Endothelial cell (in vitro differentiated cells): ENCODE measurements at places on chromosomes 6 and 20.

DNA sequence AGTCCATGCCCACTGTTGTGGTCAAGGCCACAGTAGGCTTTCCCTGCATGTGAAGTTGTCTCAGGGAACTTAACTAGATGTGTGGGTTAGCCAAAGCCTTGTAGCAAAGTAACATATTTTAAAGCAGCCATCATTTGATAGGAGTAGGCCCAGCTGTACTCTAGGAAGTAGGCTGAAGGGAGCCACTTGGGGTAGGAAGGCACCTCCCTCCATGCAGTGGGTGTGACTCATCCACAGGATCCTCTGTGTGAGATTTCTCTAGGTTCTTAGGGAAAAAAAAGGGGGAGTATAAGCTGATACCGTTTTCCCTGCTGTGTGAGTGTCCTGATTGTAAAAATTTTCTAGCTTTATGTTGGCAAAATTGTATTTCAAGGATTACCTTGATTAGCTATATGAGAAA, 44.7 kb downstream of the VAPB start:
- no peak for DNase-seq

DNA sequence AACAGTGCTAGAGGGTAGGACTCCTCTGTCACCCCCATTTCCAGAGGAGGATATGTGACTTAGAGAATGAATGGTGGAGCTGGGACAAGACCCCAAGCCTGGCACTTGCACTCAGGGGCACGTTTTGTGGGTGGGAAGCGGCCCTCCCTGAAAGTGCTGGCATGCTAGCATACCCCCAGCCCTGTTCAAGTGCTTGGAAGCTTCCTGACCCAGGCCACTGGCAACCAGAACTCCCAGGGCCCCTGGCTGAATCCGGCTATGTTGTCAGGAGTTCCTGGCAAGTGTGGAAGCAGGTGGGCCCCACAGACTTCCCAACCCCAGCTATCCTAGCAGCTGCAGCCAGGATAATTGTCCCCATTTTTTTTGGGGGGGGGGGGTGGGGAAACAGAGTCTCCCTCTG, 35.6 kb upstream of the TGM2 start:
- no peak for DNase-seq

GRCh38 chr6:25698631-25699030, 46.6 kb downstream of the SCGN start:
- DNase-seq = no peak

DNA sequence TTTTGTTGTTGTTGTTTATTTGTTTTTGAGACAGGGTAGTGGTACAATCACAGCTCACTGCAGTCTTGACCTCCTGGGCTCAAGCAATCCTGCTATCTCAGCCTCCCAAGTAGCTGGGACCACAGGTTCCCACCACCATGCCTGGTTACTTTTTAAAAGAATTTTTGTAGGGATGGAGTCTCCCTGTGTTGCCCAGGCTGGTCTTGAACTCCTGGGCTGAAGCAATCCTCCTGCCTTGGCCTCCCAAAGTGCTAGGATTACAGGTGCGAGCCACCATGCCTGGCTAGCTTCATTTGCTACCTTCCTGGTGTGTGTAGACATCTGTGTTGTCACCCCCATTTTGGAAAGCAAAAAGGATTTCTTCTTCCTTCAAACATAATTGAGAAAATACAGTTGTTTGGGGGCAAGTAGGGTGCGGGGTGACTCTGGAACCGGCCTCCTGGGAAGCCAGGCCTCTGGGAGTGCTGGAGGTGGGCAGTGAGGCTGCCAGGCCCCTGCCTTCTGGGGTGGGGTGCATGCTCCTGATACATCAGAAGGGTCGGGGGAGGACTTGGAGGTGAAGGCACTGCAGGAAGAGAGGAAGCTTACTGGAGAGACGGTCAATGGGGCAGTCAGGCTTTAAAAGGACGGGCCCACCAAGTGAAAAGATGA, 28.4 kb downstream of the SYNJ2 start:
- DNase-seq = no peak

- DNase-seq = no peak
Measured at GRCh38 chr6:2274981-2275891, 29.8 kb upstream of the GMDS start.

GRCh38 chr20:63322933-63323273, 29.9 kb downstream of the COL20A1 start:
- DNase-seq = no peak

DNA sequence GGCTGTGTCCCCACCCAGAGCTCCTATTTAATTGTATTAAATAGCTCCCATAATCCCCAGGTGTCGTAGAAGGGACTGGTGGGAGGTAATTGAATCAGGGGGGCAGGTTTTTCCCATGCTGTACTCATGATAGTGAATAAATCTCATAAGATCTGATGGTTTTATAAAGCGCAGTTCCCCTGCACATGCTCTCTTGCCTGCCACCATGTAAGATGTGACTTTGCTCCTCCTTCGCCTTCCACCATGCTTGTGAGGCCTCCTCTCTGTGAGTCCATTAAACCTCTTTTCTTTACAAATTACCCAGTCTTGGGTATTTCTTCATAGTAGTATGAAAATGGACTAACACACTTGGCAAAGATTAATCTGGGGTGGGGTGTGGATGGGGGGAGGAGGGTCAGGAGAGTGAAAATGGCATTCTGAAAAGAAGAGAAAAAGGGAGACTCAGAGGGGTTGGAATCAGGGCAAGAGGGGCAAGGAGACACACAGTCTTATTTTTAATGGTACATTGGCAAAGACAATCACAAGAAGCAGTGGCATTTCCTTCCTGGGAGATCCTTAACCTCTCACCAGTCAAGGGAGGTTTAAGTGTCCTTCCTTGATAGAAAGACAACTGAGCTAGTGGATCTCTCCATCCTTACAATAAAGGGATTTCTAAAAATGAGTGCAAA, 37.5 kb upstream of the NOX3 start:
- DNase-seq = no peak

GRCh38 chr6:56424064-56424463, 176.7 kb upstream of the COL21A1 start:
- DNase-seq = no peak

- DNase-seq = no peak
Measured at GRCh38 chr20:37414224-37415035, 68.5 kb downstream of the SRC start.

DNA sequence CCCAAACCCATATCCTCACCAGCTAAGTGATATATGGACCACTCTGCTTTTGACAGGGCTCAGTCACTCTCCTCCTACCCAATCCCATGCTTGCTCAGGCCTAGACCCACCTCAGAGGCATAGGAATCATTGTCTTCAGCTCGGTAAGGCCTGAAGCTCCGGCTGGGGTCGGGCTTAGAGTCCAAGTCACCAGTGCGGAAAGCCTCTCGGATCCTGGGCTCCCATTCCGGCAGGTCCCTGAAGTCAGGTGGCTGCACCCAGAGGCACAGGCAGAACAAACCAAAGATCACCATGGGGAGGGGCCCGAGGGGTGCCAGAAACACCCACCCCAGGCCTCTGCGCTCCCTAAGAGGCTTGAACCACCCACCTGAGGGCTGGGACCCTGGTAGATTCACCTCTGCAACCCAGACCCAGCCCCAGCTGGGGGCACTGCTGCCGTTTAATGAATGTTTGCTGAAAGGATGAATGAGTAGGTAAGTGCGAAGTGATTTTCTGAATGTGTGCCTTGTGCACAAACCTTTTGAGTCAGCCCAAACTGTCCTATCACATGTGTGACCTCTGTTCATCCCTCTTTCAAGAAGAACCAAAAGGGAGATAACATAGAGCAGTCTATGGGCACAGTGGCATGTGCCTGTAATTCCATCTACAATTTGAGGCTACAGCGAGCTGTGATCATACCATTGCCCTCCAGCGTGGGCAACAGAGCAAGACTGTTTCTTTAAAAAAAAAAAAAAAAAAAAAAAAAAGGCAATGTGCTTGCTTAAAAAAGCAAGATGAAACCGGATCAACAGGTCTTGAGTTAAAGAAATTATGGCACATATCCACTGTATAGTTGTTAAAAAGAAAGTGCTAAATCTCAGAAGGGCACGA, 39.3 kb upstream of the DSN1 start:
- no peak for DNase-seq

- no peak for DNase-seq
Measured at GRCh38 chr6:123610779-123611178, 26.0 kb downstream of the TRDN start.

DNA sequence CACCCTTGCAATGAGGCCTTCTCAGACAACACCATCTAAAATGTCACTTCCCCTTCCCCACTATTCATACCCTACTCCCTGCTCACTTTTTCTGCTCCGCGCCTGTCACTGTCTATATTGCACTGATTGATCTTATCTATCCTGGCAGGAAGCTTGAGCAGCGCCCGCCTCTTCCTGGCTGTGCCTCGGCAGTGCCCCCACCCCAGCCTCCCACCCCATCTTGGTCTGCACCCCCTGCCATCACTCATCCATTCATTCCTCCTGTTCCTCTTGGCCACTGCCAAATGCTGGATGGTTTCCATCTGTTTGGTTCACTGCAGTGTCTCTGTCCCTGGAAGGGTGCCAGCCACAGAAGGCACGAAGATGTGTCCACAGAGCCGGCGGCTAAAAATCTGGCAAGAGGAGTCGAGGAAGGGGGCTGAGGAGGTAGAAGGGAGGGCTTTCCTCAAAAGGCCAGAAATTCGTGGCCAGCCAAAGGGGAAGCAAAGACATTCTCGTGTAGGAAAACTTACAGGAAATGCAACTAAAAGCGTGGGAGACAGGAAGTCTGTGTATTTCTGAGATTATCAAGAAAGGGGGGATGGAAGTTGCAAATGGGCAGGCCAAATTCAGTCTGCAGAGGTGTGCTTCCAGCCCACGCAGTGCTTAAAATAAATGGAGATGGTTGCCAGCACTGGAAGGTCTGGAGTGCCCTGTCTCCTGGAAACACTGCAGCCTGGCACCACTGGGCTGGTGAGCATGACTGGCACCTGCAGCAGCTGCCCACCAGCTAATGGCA, 27.6 kb downstream of the SYNJ2 start:
- DNase-seq = no peak

GRCh38 chr6:13251242-13251641, 77.1 kb downstream of the TBC1D7 start:
- DNase-seq = no peak

DNA sequence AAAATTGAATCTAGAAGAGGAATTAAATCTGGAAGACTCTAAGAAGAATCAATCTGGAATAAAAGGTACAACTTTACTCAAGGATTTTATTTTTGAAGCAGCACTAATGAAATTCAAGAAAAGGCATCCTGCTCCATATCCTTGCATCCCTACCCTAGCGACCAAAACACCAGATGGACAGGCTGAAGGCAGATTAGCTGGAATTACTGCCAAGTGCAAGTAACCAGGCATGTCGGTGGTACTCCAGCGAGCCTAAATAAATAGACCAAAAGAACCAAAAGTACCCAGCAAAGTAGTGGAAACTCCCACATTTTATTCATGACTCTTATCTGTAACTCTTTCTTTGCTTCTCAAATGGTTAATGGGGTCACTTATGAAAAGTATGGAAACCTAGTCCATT, 21.0 kb downstream of the OPRM1 start:
- no peak for DNase-seq

DNA sequence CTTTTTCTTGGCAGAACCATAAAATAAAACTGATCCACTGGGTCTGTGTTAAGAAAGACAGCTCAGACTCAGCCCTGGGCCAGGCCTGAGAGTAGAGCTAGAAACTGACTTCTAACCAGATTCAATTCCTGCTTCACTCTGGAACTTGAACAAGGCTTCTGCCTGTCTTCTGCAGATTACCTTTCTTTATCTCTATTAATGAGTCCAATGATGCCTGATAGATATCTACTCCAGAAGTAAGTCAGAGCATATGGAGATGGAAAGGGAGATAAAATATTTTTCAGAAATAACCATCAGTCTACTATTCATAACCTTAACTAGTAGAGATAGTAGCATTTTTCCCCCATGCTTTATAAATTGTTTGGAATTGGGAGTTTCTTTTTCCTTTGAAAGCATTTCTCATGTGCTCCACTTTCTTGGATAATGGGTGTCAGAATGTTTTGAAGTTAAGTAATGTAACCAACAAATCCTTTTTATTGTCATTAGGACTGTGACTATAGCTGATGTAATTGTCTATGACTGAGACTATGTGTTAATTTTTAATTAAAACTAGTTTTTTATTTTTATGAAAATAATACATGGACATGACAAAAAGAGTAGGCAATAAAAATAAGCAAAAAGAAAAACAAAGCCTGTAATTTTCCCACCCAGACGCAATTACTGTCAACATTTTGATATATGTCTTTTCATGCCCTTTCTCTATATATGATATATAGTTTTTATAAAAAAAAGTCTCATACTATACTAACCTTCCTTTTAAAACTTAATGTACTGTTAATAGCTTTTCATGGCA, 7.2 kb downstream of the SOBP start:
- DNase-seq = no peak
